Cerebellar cortex (tissue), 1 donor: ENCODE measurements at places on chromosomes 5 and 9.

GRCh38 chr5:127934791-127935256, 148.7 kb upstream of the SLC12A2 start:
- DNase-seq, result no peak

GRCh38 chr9:33924978-33925797, 108.2 kb downstream of the UBE2R2 start:
- DNase-seq, result peak; percentile 88

GRCh38 chr5:72596956-72597355, 89.7 kb upstream of the ZNF366 start:
- no peak for DNase-seq

DNA sequence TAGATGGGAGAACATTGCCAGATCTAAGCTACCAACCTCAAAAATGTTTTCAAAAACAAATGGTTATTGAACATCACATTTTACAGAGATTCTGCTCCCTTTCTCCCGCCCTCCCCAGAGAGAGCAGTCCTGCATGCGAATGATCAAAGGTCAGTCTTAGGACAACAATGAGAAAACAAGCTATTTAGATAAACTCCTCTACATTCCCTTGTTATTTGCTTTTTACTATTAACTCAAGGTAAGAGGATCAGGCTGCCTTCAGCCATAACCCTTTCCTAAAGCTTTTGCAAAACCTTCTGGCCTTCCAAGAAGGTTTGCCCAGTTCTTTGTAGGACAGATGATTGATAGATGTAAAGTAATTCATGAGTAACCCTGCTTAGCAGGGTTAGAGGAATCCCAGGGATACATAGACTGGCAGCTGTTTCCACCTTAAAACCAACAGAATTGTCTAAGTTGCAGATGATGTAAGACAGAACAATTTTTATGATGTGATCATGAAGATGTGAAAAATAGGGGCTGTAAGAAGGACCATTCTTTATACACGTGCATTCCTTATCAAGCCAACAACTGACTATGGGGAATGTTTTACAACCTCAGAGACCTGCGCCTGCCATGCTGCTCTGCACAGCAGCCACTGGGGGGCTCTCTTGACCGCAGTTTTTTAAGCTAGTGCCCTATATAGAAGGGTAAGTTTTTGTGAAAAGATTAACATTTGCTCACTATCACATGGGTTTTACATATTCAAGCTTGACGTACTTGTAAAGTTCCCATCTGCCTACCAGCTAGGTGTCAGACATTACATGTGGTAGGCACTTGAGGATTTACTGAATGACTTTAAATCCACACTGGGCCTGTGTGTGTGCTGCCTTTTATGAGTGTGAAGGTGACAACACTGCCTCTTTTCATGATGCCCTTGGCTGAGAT, 2.3 kb upstream of the ZNF782 start:
- DNase-seq, result peak; percentile 70

- no peak for DNase-seq
Observed at GRCh38 chr9:86578722-86579121, 224.5 kb upstream of the TUT7 start.

- DNase-seq, result no peak
Observed at GRCh38 chr5:37208883-37209797, 40.0 kb downstream of the CPLANE1 start.

DNA sequence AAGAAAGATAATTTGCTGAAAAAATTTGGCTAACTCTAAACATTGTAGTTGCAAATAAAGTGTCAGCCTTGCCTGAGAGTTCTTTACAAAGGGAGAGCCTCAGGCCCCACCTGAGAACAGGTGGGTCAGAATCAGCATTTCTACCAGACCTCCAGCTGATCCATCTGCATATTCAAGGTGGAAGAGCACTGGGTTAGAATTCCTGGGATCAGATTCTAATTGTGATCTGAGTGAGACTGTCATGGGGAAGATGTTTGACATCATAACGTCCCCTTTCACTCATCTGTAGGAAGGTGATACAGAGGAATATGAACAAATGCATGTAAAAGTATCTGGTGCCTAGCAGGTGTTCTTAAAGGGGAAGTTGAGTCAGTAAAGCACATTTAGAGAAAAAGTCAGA, 54.6 kb downstream of the FBXL7 start:
- DNase-seq, result no peak

- DNase-seq, result no peak
Observed at GRCh38 chr5:95060098-95060497, 224.8 kb downstream of the MCTP1 start.

GRCh38 chr9:9319007-9319406, 1293.8 kb downstream of the PTPRD start:
- no peak for DNase-seq

DNA sequence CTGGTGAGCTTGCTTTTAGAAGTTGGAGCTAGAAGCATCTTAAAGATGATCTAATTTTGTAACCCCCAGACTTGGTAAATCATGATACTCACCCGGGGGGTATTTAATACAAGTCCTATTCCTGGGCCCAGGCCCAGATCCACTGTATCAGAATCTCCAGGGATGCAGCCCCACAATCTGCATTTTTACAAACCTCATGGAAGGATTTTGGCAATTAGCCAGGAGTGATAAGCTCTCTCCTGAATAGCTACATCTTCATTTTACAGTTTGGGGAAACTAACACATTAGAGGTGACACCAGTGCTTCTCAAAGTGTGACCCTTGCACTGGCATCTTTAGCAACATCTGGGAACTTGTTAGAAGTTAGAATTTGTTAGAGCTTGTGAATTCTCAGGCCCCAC, 31.2 kb upstream of the OTP start:
- DNase-seq, result no peak

- DNase-seq, result no peak
Observed at GRCh38 chr5:129781594-129781993, 33.7 kb downstream of the MINAR2 start.

GRCh38 chr5:3105581-3105980, 354.1 kb upstream of the IRX2 start:
- no peak for DNase-seq

- DNase-seq, result peak; percentile 29
Observed at GRCh38 chr9:70962761-70963440, 158.5 kb downstream of the TRPM3 start.

DNA sequence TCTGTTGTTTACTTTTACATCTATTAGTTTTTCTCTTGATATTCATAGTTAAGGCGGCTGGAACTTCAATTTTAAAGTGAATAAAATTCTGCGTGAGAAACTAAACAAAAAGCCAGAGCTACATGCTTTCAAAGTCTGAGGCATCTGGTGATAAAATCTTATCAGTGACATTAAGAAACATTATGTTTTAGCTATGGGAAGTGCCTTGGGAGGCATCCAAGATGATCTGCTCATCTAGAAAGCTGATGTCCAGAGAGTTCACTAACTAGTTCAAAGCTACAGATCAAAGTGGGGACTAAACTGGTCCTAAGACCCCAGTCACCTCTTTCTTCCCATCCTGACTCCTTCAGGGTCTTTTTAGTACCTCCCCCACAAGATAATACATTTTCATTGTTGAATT, 37.2 kb downstream of the MRPS27 start:
- no peak for DNase-seq

GRCh38 chr5:134451936-134452505, 40.3 kb upstream of the CDKN2AIPNL start:
- DNase-seq, result peak; percentile 81

- DNase-seq, result no peak
Observed at GRCh38 chr5:11222169-11222568, 461.1 kb upstream of the DAP start.

DNA sequence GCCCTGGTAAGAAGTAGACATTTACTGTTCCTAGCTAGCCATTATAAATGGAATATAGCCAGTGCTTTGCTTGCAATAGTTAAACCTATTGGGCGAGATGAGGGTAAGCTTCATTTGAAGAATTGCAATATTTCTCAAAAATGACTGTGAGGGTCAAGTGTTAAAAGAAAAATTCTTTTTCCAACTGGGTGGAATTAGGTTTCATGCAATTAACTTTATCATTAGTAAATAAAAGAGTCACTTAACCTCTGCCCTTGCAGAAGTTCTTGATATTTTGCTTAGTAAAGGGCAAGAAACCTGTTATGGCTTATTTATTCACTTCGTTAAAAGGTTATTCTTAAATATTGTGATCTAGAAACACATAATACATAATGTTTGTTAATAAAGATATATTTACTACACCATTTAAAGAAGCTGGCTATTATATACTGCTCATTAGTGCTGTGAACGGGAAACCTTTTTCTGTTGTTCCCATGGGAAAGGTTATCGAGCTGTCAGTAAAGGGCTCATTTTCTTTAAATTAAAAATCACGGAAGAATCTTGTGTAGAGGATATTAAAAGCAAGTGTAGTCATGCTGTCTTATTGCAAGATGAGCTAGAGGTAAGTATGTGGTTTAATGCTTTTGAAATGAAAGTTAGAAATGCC, 370.5 kb downstream of the CSNK1G3 start:
- peak; percentile 33 for DNase-seq

DNA sequence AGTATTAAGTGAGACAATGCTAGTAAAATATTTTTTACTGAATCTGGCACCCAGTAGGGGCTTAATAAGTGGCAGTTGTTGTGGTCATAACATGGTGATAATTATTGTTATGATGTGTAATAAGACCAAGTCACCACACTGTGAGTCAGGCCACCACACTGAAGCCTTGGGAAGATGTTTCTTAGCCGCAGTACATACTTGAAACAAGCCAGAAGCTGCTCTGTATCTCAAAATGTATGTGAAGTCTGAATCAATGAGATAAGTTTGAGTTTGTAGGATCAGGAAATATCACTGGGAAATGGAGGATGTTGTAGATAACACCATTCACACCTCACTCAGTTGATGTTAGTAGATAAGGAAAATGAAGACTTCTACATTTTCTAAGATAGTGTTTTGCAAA, 51.3 kb upstream of the PTPN3 start:
- no peak for DNase-seq

GRCh38 chr9:124652615-124653393, 118.3 kb downstream of the NR6A1 start:
- DNase-seq, result peak; percentile 41

DNA sequence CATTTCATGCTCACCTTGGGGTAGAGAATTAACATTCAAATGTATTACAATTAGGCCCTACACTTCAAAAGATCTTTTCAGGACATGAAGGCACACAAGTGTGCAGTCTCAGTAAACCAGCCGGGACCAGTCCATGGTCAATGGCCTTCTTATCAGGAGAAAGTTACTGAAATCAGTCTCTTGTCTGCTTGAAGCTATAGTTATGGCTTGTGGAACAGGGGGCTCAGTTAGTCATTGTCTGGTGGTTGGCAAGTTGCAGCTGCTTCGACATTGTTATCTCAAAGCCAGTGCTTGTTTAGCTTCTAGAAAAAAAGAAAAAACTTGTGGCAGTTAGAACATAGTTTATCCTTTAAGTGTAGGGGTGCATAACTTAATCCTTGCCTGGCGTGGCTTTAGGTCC, 213.1 kb upstream of the ACO1 start:
- no peak for DNase-seq

DNA sequence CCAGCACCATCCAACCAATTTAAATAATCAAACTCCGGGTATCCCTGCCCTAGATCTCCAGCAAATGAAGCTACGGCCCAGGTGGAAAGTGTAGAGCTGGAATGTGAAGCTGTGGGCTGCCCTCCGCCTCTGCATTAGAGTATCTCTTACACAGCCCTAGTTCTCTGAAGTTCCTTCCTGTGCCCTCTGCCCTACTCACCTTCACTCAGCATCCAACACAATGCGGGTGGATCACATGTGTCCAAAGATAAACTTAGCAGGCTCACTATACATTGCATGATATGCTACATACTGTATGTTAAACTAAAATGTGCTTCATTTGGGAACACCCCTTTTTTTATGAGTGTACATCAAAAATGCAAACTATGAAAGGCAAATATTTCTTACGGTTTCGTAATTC, 70.0 kb upstream of the RAD23B start:
- DNase-seq, result no peak

DNA sequence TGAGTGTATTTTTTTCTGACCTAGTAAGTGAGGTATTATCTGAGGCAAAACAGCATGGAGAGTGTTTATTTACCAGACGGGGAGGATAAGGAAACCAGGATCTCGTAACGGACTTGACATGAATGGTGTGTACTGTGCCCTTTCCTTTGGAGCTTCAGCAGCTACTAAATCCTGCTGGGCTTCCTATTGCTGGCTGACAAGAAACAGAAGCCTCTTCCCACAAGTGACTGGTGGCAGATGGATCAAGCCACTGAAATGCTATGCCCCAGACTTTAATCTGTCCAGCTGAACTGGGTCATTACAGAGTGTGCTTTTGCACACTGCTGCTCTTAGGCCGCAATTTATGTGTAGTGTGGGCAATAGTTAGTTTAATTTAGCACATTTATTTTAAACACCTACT, 162.7 kb upstream of the MRPS30 start:
- DNase-seq, result peak; percentile 72

DNA sequence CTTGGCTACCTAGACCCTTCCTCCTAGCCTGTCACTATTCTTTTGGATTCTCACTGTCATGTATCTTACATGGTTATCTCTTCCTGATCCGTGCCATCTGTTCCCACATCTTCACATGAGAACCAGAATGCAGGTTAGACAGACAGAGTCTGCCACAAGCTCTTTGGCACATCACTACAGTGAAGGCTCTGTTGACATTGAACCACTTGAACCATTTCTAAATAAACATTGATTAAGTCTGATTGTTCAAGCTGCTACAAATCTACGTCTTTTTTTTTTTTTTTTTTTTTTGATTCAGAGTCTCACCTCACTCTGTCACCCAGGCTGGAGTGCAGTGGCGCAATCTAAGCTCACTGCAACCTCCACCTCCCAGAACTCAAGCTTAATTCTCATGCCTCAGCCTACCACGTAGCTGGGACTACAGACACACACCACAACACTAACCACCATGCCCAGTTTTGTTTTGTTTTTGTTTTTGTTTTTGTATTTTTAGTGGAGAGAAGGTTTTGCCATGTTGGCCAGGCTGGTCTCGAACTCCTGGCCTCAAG, 85.1 kb upstream of the LRRTM2 start:
- DNase-seq, result no peak

GRCh38 chr9:131628459-131629225, 83.3 kb downstream of the PRRT1B start:
- DNase-seq, result no peak

DNA sequence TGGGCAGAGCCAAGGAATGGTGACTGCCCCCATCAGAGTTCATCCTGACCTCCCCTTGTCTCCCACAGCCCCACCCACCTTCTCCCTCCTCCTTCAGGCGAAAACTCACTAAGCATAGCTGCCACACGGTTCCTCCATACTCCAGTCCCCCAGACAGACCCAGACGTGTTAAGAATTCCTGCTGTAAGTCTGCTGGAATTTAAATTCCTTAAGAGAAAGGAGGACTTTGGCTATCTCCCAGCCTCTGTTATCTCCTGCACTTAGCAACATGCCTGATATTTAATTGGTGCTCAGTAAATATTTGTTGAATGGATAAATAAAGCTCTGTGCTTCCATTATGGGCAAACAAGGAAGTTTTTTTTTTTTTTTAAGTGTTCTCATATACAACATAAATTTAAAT, 213.7 kb downstream of the RFK start:
- no peak for DNase-seq

- DNase-seq, result no peak
Observed at GRCh38 chr5:76474377-76474776, 71.3 kb downstream of the IQGAP2 start.
